ENCODE measurements at places on chromosomes 16 and 17. TPM values are rescaled to one million over a fixed set of nuclear protein-coding genes. Genes with fewer than 3 reads are reported as not detected.

GRCh38 chr17:80544655-80545498, at the start of gene RPTOR:
TSS of gene RPTOR (plus strand) at chr17:80544838. CDS start at chr17:80545630, 792 bp downstream.
- peak; percentile 94 for DNase-seq

- no peak for DNase-seq
Observed at GRCh38 chr16:48609652-48610029, 339 bp downstream of the N4BP1 start.

GRCh38 chr17:76104140-76104895, 731 bp upstream of the EXOC7 start:
- DNase-seq, result no peak

GRCh38 chr17:33205552-33205951, 87.5 kb downstream of the ASIC2 start:
- DNase-seq, result no peak

Gene NXPH3
- not detected for total RNA-seq

- DNase-seq, result no peak
Observed at GRCh38 chr16:31451201-31451600, 8.1 kb upstream of the ARMC5 start.

DNA sequence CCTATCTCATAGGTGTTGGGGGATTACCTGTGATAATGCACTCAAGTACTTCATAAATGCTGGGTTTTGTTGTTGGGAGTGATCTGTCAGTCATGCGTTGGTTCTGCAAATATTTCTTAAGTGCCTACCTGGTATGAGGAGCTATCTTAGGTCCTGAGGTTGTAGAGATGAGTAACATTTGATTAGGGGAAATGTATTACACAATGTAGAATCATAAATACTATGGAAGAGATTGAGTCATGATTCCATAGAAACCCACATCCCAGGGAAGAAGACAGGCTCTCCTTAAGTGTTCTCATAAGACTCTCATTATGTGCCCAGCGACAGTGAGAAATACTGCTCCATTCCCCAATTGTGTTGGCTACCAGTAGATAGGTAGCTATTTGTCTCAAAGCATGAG, 240.1 kb downstream of the FTO start:
- DNase-seq, result no peak

Measured in liver (tissue), 10 donors.